ENCODE measurements at places on chromosomes 1 and 21.

- peak; percentile 80 for DNase-seq
These were observed 13.1 kb upstream of the BMP8A start for GRCh38 chr1:39478126-39478915.

GRCh38 chr1:234186037-234186688 is 187.1 kb upstream of the COA6 start:
- peak; percentile 18 for DNase-seq

DNA sequence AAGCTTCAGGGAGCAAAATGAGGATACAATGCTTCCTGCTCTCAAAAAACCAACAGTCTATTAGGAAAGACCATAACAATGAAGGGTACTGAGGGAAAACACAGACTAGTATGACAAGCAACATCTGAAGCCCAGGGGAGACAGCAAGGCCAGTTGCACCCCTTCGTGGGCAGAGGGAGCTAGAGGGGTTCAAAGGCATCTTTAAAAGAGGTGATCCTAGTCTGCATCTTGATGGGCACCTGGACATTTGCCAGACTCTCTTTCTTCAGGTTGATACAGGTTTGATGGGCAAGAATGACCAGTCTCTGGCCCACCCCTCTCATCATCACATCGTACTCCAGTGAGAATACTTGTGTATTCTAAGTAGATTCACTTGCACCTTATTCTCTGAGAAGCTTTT is 177.7 kb downstream of the VAV3 start:
- no peak for DNase-seq

DNA sequence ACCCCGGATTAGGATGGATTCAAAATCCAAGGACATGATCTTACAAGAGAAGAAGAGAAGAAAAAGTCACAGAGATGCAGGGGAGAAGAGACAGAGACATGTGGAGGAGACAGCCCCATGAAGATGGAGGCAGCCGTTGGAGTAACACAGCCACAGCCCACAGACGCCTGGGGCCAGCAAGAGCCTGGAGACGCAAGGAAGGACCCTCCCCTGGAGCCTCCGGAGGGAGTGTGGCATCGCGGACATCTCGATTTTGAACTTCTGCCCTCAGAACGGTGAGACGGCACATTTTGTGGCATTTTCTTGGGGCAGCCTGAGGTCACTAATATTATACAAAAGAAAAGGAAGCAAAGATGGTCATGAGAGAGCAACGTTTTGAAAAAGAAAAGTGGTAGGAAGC is 28.8 kb downstream of the ABCG1 start:
- DNase-seq = no peak

GRCh38 chr1:161013488-161014230 is 7.3 kb downstream of the F11R start:
- DNase-seq = peak; percentile 62

DNA sequence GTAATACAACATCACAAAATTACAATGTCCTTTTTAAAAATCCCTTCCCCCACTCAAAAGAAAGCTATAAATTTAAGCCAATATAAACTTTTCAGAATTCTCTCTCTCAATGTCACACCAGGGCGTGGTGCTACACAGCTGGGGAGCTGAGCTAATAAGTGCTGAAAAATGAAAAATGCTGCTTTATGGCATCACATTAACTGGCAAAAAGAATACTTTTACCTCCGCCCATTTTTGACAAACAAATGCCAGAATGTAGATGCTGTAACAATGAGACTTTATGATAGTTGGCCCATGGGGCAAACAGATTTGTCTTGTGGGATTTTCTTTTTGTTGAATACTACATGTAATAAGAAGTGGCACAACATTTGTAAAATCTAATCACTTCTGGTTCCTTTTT is 12.7 kb upstream of the LYPLAL1 start:
- DNase-seq = no peak

All from AG10803 (cell line).